ENCODE measurements at places on chromosomes 5 and 9.

DNA sequence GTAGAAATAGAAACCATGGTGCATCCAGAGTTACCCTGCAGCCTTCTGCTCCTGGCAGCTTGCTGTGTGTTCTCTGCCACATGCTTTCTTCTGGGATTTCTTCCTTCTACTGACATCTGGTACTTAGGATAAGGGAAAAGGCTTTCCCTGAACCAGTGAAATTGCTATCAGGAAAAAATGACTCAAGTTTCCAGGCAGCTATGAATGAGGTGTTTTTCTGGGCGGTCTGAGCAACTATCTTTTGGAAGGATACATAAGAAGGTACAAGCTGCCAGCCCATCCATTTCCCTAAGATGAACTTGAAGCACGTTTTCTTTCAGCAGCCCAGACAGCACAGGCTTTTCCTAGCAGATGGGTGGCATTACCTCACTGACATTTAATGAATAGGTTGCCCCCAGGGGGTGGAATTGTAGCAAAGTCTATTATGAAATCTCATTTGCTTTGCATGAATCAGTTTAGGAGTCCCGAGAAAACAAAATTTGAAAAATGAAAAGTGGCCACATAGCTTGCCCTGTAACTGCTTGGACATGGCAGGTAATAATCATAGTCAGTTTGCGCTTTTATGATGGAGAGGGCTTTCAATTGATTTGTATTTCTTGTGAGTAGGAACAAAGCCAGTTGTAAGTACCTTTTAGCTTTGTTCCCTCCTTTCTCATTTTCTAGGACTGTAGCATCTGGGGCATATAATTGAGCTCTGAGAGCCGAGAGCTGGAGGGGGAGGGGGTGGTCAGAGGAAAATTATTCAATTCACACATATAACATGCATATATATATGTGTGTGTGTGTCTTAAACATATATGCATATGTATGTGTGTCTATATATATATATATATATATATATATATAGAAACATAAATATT, 108.5 kb downstream of the C9orf152 start:
- no peak for DNase-seq

DNA sequence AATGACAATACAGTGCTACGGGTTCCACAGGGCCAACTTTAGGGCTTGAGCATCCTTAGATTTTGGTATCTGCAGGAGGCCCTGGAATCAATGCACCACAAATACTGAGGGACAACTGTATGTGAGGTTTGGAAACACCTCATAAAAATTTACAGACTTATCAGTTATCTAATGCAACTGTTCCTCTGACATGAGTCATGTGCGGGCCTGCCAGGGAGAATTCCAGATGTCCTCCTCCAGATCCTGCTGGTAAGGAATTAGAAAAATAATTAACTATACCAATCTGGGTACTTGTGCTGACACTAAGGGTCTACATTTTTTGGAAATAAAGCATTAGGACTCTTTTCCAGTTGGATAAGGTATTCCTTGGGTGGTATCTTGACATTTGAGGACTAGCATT, 333.3 kb downstream of the ARRDC3 start:
- no peak for DNase-seq

DNA sequence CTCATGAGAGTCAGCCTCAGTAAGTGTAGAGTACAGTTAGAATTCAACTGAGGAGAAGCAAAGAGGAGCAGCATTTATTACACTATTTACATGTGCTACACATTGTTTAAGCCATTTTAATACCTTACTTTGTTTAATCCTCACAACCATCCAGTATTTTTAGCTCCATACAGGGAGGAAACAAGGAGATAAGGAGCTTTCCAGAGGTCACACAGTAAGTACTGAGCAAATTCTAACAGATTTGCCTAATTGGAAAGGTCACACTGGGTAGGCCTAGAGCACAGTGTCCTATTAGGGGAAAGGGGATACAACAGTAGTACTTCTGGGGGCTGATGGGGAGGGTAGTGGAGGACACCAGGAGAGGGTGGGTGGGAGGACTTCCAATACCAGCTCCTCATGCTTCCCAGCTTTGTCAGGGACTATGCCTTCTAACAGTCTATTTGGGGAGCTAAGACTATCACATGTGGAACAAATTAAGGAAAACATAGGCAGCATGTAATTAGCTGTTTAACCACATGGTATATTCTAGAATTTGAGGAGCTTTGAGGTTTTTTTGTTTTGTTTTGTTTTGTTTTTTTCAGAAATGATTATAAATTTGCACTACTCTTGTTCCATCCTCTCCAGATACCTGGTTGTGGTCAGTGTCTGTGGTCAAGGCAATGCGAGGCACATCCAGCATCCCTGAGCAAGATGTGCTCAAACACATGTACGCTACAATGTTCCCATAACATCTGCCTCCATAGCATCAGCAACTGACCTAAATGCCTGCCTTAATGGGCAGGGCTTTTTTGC, 96.0 kb upstream of the SLC12A2 start:
- DNase-seq: no peak

DNA sequence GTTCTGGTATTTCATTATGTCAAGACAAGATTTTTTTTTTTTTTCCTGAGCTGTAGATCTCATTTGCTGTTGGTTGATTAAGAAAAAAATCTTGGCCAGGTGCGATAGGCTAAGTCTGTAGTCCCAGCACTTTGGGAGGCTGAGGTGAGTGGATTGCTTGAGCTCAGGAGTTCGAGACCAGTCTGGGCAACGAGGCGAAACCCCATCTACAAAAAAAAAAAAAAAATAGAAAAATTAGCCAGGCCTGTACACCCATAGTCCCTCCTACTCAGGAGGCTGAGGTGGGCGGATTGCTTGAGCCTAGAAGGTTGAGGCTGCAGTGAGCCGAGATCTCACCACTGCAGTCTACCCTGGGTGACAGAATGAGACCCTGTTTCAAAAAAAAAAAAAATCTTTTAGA, 12.2 kb downstream of the CDC42SE2 start:
- peak; percentile 44 for DNase-seq

GRCh38 chr5:77972469-77973252, 196.5 kb upstream of the TBCA start:
- DNase-seq: no peak

DNA sequence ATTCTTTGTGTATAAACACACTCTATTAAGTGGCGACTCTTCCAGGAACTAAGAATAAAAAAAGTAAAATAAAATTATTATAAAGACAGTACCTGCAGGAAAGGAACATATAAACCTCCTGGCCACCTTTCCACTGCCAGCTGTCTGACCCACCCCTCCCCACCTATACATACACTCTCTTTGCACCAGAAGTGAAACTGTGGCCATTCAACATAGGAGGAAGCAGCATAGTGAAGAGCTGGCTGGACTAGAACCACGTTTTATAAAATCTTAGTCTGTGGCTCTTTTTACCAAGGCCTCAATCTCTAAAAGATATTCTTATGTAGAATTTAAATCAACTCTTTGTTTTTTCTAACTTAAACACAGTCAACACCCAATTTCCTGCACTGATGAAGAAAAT, 289.6 kb downstream of the GABRB2 start:
- DNase-seq: no peak

DNA sequence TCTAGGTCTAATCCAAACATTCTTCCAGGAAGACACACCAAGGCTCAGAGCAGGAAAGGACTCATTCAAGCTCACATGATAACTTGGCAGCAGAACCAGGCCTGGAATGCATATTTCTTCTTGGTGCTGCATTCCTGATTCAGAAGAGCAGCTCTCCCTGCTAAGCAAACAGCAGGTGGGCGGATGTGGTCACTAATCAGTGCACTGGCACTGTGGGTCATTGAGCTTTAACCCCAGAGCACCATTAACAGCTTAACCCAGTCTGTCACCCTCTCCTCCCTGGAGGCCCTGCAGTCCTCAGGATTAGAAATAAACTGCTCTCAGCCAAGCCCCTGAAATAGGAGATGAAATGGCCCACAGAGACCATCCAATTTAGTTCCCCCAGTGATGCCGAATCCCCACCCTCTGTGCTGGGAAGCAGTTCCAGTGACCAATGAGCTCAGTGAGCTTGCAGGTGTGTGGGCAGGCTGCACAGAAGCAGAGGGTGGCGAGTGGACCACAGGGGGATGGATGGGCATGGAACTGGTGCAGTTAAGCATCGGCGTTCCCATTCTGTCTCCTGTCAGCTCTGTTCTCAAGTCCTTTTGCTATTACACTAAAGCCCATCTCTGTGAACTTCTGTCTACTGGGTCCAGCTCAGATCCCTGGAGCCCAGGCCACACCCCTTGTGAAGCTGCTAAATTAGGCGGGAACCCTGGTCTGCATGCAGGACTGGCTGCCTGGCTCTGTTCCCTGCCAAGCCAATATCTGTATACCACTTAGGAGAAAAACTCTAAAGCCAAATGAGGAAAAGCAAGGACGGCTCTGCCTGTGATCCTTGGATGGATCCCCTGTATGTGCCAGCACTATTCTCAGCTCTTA, 16.6 kb upstream of the MEGF9 start:
- DNase-seq: no peak

DNA sequence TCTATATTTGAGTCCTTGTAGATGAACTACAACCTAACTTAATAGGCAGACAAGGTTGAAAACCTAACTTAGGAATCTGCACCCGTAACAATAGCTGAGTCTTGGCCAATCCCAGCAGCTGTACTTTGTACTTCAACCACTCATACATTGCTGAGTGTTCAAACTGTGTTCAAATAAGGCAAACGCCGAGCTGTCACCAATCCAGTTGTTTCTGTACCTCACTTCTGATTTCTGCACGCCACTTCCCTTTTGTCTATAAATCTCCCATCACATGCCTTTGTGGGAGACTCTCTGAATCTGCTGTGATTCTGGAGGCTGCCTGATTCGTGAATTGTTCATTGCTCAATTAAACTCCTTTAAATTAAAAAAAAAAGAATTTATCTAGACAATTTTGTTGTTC, 167.8 kb upstream of the TUT7 start:
- no peak for DNase-seq

All from natural killer cell (primary cell).